ENCODE measurements at places on chromosomes 11 and 22.

DNA sequence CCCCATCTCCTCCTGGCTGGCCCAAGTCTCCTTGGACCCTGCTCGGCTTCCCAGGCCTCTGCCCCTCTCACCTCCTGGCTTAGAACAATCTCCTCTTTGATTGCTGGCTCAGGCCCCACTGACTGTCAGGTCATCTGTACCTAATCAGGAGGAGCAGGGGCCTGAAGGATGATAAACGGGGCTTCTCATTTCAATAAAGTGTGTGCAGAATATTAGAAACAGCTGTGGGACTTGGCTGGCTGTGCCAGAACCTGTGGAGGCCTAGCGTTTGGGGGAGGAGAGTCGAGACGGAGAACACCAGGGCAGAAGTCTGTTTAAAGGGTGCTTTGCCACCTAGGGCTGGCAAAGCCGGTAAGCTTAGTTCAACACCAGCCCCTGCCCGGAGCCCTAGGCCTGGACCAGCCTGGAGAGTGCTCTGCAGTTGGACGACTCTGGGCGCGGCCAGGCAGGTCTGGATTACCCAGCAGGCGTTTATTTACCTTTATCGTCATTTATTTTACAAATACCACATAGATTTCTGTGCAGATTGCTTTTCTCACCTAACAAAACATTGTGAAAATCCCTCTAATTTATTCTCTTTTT lies 10.1 kb upstream of the VSIG10L2 start:
- DNase-seq: no peak

- no peak for DNase-seq
Measured at GRCh38 chr11:118705791-118706545, 26.5 kb upstream of the TREH start.

DNA sequence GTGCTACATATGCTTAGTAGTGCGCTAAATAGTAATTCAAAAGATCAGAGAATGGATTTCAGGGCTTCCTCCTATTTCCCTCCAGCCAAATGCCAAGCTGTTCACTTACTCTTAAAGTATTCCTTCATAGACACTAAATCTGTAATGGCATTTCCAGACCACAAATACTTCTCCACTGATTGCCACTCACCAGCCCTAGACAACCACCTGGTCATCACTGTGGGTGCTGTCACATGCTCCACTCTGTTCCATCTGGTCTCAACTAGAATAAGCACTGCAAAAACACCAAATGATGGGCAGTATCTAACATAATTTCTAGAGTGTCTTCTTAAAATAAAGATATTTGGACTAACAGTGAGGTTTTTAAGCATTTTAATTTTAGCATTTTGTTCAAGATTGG lies 341.3 kb downstream of the AASDHPPT start:
- no peak for DNase-seq

- no peak for DNase-seq
Measured at GRCh38 chr22:41028841-41029240, 63.6 kb upstream of the EP300 start.

GRCh38 chr11:74141241-74141695 lies 29.5 kb downstream of the C2CD3 start:
- DNase-seq: no peak

GRCh38 chr11:92692826-92693546 lies 276.5 kb upstream of the MTNR1B start:
- DNase-seq: no peak

- no peak for DNase-seq
Measured at GRCh38 chr11:126053415-126054286, 9.0 kb downstream of the CDON start.

GRCh38 chr11:111935317-111936039 lies 1.7 kb upstream of the DIXDC1 start:
- no peak for DNase-seq

DNA sequence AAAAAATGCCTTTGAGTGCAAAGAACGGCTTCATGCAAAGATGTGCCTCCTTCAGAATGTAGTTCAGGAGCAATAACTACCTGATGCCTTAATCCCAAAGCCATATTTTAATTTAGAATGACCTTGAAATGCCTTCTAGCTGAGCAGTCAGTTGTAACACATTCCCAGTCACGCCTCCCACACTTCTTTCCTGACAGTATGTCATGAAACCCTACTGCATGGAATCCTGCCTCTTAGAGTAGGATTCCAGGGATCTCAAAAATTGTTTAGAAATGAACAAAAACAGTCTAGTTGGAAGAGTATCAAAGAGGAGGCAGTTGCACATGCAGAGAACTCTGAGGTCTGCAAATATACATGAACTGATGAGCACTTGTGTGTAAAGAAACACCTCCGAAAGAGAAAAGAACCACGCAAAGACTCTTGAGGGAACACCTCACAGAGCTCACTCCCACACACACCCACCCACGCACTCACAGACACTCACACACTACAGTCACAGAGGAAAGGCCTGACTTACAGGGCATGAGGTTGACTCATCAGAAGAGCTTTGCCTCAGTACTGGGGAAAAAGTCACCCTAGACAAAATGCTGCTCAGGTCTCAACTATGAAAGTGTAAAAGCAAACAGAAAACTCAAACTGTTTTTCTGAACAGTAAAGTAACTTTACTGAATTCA lies 77.4 kb downstream of the GGTLC2 start:
- DNase-seq: no peak

GRCh38 chr11:70423523-70424505 lies 25.5 kb downstream of the CTTN start:
- DNase-seq: no peak

Data from activated naive CD4-positive, alpha-beta T cell (primary cell).